ENCODE measurements at places on chromosomes 4 and X. TPM values are rescaled to one million over a fixed set of nuclear protein-coding genes. Genes with fewer than 3 reads are reported as not detected.

DNA sequence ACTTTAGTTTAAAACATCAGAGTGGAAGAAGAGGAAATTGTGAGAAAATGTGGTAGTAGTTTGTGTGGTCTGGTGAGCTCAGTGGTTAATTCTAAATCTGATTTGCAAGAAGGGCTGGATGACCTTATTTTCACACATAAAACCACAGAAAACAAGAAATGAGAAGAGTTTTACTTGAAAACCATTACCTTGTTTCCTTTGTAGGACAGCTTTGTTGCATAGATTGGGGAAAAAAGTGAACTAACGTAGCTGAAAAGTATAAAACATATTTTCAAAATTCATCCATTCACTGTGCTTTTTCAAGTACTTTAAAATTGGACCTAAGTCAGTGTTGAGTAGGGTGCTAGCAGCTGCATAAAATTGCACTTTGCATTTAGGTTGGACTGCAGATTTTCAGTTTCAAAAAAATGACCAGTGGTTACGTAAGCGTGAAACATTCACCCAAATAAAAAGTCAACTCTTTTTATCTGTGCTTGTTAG lies 211.3 kb downstream of the ARHGAP10 start:
- no peaks in the 10 kb centered on the region for H3K27me3 ChIP-seq
- H3K36me3 ChIP-seq = no peaks in the 10 kb centered on the region
- H3K4me1 ChIP-seq = no peaks in the 10 kb centered on the region
- H3K4me3 ChIP-seq = no peak overlapping the region

The NAP1L3 gene
- 0.17 TPM for total RNA-seq

The PAGE3 gene
- total RNA-seq = not detected

- H3K4me1 ChIP-seq = no peaks in the 10 kb centered on the region
- no peaks in the 10 kb centered on the region for H3K36me3 ChIP-seq
- peaks cover 10% of the 10 kb centered on the region for H3K27me3 ChIP-seq
- DNase-seq = no peak
These were observed 26.0 kb upstream of the VSIG1 start for GRCh38 chrX:108018656-108019381.

DNA sequence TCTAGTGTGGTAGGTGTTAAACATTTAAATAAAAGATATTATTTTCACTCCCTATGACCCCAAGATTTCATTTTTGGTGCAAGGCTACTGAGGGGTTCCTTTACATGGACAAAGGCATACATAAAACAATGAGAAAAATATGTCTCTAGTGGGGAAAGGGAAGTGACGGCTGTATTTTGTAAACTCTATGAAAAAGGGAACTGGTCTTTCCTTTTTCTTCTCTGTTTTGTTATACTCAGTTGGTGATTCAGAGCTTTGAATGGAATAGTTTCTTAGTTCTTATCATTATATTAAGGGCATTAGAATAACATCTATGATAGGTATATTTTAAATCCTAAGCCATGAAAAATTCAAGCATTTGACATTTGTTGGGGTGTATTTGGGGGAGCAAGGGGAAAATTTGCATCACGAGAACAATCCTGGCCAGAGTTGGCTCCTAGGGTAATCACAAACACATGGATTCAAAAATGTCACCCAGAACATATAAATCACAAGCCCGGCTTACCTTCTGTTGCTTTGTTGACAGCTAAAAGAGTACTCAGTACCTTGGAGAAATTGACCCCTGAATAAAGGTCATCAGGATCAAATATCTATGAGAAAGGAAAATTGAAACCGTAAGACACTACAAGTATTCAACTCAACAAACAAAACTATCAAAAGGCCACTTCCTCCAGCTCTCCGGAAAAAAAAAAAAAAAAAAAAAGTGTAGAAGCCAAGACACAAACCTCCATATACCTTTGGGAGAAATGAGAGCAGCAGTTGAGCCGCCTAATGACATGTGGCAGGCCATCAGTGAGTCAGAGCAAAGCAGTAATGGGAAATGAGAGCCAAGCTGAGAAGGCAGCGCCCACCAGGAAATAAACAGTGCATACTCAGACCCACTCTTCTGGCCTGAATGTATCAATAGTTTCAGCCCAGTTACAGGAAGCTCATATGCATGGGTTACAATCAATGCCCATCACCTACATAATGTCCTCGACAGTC lies 33.4 kb downstream of the ARHGEF6 start:
- no peak overlapping the region for H3K27ac ChIP-seq
- no peaks in the 10 kb centered on the region for H3K27me3 ChIP-seq
- no peaks in the 10 kb centered on the region for H3K4me1 ChIP-seq
- H3K36me3 ChIP-seq = no peaks in the 10 kb centered on the region
- no peak for DNase-seq

DNA sequence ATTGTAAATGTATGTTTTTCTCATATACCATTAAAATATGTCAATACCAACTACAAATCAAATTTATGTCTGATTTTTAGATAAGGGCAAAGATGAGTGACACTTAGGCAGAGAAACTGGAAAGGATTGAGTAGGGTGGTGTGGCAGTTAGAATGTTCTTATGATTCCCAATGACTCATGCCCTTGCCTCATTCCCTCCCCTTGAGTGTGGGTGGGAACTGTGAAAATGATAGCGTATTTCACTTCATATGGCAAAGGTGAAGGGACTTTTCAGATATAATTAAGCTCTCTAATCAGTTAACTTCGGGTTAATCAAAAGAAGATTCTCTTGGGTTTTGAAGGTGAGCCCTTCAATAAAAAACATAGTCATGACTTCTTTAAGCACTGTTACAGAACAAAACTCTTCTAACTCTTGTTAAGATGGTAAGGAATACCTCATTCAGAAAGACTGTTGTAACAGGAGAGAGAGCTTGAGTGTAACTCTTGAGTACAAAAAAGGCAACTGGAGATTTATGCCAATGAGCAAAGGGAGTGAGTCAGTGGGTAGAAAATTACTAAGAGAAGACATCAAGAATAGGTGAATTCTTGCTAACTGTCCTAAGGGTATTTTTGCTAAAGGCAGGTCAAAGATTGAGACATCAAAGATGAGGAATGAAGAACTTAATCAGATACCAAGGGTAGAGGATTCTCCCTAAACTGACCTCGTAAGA lies 329.5 kb downstream of the KCTD8 start:
- H3K27me3 ChIP-seq = no peaks in the 10 kb centered on the region
- H3K4me3 ChIP-seq = no peak overlapping the region
- H3K4me1 ChIP-seq = no peaks in the 10 kb centered on the region

DNA sequence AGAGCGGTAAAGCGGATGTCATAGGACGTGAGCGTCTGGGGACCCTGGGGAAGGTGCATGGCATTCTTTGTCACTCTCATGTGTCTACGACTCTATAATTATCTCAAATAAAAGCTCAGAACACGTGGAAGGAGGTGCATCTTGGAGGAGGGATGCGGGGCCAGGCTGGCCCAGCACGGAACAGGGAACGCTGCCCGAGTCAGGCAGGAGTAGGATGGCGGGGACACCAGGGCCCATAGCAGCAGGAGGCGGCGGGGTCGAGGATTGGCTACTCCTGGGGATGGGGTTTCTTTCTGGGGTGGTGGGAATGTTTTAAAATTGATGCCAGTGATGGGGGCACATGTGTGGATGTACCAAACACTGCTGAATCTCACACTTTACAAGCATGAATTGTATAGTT lies 5.4 kb upstream of the HTRA3 start:
- no peak for DNase-seq
- H3K27ac ChIP-seq = no peak overlapping the region
- peaks cover 6% of the 10 kb centered on the region for H3K27me3 ChIP-seq

The CDS1 gene
- total RNA-seq = 1.8 TPM

- peaks cover 3% of the 10 kb centered on the region for H3K27me3 ChIP-seq
- no peaks in the 10 kb centered on the region for H3K36me3 ChIP-seq
- no peak for DNase-seq
These were observed 8.0 kb upstream of the CRMP1 start for GRCh38 chr4:5900844-5901243.

DNA sequence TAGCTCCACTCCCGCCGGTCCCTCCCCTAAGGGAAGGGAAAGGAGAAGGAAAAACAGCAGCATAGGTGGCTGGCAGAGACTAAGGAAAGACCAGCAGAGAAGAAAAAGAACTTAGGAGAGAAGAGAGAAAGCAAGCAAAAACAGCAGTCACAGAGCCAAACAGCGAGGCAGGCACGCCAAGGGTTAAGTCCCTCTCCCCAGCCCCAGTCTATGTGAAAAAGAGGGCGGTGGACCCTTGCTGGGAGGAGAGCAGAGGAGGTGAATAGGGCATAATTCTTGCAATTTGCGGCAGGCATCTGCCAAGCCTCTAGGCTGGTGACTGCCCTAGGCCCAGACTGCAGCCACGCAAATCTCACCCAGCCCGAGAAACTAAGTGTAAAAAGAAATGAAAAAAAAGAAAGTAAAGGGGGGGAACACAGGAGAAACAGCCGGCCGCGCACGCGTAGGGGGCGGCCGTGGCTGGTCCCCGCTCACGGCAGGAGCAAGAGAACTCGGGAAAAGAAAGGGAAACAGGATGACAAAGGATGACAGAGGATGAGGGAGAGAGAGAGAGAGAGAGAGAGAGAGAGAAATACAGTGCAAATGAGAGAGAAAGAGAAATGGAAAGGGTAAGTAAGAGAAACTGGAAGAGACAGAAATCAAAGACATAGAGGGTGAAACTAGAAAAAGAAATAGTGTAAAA lies 48.6 kb downstream of the MAGEA9 start:
- DNase-seq = peak; percentile 3
- H3K4me3 ChIP-seq = peak overlapping the region; percentile 24
- H3K4me1 ChIP-seq = no peaks in the 10 kb centered on the region
- H3K36me3 ChIP-seq = no peaks in the 10 kb centered on the region

DNA sequence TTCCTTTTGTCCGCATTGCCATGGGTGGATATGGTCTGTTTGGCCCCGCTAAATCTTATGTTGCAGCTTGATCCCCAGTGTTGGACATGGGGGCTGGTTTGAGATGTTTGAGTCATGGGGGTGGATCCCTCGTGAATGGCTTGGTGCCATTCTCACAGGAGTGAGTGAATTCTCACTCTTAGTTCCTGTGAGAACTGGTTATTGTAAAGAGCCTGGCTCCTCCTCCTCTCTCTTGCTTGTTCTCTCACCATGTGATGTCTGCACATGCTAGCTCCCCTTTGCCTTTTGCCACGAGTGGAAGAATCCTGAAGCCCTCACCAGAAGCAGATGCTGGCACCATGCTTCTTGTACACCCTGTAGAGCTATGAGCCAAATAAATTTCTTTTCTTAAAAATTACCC lies 22.6 kb upstream of the STBD1 start:
- no peak for DNase-seq
- H3K27ac ChIP-seq = no peak overlapping the region
- no peaks in the 10 kb centered on the region for H3K4me1 ChIP-seq
- no peaks in the 10 kb centered on the region for H3K27me3 ChIP-seq

- no peaks in the 10 kb centered on the region for H3K27me3 ChIP-seq
- no peak overlapping the region for H3K27ac ChIP-seq
- DNase-seq = peak; percentile 1
- no peaks in the 10 kb centered on the region for H3K4me1 ChIP-seq
These were observed 137.2 kb downstream of the UNC5C start for GRCh38 chr4:95411371-95412088.

DNA sequence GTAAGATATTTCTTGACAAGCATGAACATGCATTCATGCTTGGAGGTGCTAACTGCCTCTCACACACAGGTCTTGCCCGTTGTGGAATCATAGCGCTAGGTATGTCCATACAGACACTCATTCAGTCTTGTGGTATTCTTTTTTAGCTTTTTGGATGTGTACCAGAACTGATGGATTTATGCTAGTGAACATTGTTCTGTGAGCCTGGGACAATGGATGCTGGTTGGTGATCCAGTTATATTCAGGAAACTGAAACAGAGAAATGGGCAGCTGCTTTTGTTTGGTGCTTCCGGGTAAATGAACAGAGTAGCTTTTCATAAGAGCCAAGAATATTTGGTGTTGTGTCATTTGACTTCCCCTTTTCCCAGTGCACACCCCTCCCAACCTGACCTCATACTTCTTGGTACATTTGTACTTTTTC lies 78.9 kb upstream of the SLC4A4 start:
- no peaks in the 10 kb centered on the region for H3K36me3 ChIP-seq
- H3K4me1 ChIP-seq = no peaks in the 10 kb centered on the region
- H3K27me3 ChIP-seq = no peaks in the 10 kb centered on the region

DNA sequence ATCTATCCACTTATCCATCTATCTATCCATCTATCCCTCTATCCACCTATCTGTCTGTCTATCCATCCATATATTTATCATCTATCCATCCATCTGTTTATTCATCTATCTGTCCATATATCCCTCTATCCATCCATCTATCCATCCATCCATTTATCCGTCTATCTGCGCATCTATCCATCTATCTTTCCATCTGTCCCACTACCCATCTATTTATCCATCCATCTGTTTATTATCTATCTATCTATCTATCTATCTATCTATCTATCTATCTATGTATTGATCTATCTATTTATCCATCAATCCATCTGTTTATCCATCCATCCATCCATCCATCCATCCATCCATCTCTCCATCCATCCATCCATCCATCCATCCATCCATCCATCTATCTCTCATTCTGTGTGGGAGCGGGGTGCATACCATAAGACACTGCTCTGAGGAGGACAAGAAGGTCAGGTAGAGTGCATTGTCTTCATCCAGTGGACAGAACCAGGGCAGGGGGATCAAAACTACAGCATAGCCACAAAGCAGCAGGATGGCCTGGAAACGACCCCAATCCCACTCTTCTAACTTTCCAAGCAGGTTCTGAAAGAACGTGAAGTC lies 53.2 kb upstream of the ENPP6 start:
- H3K4me3 ChIP-seq = no peak overlapping the region
- H3K36me3 ChIP-seq = no peaks in the 10 kb centered on the region
- H3K27me3 ChIP-seq = no peaks in the 10 kb centered on the region
- no peak for DNase-seq
- no peak overlapping the region for H3K27ac ChIP-seq

GRCh38 chr4:112075129-112075753 lies 70.0 kb upstream of the FAM241A start:
- DNase-seq = peak; percentile 76
- H3K27ac ChIP-seq = no peak overlapping the region
- no peaks in the 10 kb centered on the region for H3K4me1 ChIP-seq
- H3K4me3 ChIP-seq = no peak overlapping the region

DNA sequence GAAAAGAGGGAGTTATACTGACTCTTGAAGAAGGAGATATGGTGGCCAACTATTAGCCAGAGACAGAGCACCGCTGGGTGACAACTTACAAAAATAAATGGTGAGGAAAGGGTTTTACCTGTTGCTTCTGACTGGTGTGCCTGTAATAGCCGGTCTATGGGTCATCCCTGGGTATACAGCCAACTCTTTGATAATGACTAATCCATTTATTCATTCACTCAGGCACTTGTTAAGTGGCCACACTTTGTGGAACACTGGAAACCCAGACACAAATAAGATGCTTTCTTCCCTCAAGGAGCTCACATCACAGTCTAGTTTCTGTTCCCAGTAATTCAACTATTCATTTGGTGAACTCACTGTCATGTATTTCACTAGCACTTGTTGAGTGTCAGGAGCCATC lies 13.2 kb upstream of the CAPN6 start:
- no peak overlapping the region for H3K27ac ChIP-seq
- peaks cover 12% of the 10 kb centered on the region for H3K27me3 ChIP-seq
- H3K36me3 ChIP-seq = no peaks in the 10 kb centered on the region
- H3K4me3 ChIP-seq = no peak overlapping the region
- DNase-seq = no peak
- H3K4me1 ChIP-seq = no peaks in the 10 kb centered on the region
